ENCODE measurements at places on chromosomes 12 and 14. TPM values are rescaled to one million over a fixed set of nuclear protein-coding genes. Genes with fewer than 3 reads are reported as not detected.

The CSRP2 gene
- total RNA-seq: 107 TPM

The SLC5A8 gene
- under 0.01 TPM for total RNA-seq

The LRRC23 gene
- 5.9 TPM for total RNA-seq

The RNF212B gene
- total RNA-seq: not detected

The GPR84 gene
- not detected for total RNA-seq

The RTN1 gene
- 1.6 TPM for total RNA-seq

GRCh38 chr12:68913682-68914081 is 19.3 kb downstream of the CPM start:
- H3K27me3 ChIP-seq: no peaks in the 10 kb centered on the region
- H3K4me3 ChIP-seq: no peak overlapping the region
- H3K4me1 ChIP-seq: no peaks in the 10 kb centered on the region

- no peak overlapping the region for H3K4me3 ChIP-seq
- no peak overlapping the region for H3K27ac ChIP-seq
- H3K36me3 ChIP-seq: peaks cover 64% of the 10 kb centered on the region
These were observed 133.8 kb downstream of the ITPR2 start for GRCh38 chr12:26699237-26699636.

GRCh38 chr14:88426271-88426670 is 40.8 kb downstream of the SPATA7 start:
- H3K4me1 ChIP-seq: no peaks in the 10 kb centered on the region
- H3K4me3 ChIP-seq: no peak overlapping the region
- H3K27me3 ChIP-seq: no peaks in the 10 kb centered on the region
- no peak for DNase-seq

DNA sequence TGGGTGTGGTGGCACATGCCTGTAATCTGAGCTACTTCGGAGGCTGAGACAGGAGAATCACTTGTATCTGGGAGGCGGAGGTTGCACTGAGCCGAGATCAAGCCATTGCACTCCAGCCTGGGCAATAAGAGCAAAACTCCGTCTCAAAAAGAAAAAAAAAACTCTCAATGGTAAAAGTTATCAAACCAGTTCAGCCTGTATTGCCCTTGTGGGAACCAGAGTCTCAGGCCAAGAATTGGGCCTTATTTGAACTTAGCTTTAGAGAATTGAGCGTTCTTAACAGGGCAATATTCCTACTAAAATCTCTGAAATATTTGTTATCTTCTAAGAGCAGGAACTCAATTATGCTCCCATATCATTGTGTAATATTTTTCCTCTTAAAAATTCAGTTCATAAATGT is 7.7 kb upstream of the MDM2 start:
- no peak for DNase-seq
- H3K4me3 ChIP-seq: no peak overlapping the region
- peak overlapping the region; percentile 44 for H3K27ac ChIP-seq

- H3K4me3 ChIP-seq: no peak overlapping the region
- H3K27ac ChIP-seq: no peak overlapping the region
- no peak for DNase-seq
These were observed 33.2 kb downstream of the CPNE8 start for GRCh38 chr12:38872156-38872555.

DNA sequence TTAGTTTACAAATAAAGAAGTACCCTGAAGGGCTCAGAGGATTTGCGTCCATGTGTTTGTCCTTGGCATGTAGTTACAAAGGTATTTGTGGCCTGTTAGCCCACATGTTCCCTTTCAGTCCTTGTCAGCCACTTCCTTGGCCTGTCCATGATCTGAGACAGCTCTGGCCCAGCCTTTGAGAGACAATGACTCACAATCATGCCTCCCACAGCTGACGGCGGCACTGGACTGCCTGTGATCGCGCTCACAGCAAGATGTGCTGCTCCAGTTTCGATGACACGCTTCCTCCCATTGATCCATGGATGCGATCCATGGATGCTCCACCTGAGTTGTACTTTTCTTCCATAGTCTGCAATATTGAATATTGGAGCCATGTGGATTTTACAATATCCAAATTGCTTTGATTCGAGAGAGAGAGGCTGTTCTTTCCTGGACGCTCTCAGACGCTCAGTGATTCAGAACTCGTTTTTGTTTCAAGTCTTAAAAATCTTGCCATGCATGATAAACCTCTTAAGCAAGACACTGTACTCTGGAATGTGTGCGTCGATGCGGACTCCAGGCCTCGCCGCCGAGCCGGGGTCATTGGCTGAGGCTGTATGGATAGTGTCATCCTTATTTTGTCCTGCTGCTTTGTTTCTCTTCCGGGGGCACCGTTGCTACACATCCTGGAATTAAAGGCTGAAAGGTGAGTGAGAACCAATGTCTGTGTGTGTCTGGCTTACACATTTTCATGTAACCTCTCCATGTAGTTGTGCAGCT is 220.1 kb downstream of the GLT1D1 start:
- no peak overlapping the region for H3K4me3 ChIP-seq
- H3K27ac ChIP-seq: no peak overlapping the region
- DNase-seq: no peak
- H3K27me3 ChIP-seq: no peaks in the 10 kb centered on the region
- no peaks in the 10 kb centered on the region for H3K36me3 ChIP-seq

DNA sequence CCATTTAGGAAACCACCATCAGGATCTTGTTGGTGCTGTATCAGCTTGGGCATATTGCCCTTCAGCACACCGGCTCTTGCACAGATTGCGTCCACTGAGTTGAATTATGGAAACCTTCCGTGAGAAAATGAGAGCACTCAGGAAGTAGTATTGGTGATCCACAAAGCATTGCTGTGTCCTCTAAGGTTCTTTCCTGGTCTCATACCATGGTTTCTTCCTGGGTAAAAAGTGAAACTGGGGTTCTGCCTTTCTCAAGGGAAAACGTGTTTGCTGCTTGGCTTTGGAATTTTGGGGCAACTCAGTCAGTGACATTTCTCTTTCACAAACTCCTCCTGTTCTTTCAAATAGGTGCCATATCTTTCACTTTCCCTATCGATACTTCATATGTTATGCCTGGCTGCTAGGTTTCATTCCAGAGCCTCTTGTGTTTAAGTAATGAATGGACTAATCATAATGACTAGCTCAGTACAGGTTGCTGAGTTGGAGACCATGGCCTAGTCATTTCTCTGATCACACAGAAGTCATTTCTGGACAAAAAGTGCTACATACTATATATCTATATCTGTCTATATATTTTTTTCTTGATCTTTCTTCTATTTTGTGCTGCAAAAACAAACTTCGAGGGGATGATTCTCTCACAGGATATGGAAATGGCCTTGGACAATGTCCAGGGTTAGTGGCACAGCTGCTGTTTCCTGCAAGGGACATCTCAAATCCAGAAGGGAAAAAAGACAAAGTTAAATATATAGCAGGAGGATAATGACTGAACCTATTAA is 423.4 kb downstream of the ZFP36L1 start:
- no peaks in the 10 kb centered on the region for H3K27me3 ChIP-seq
- DNase-seq: no peak
- H3K36me3 ChIP-seq: no peaks in the 10 kb centered on the region
- peak overlapping the region; percentile 9 for H3K27ac ChIP-seq
- peaks cover 41% of the 10 kb centered on the region for H3K4me1 ChIP-seq
- H3K4me3 ChIP-seq: no peak overlapping the region

GRCh38 chr14:71554959-71555612 is 377.1 kb upstream of the RGS6 start:
- H3K27me3 ChIP-seq: no peaks in the 10 kb centered on the region
- H3K27ac ChIP-seq: no peak overlapping the region
